Activated naive CD8-positive, alpha-beta T cell treated with anti-CD3 and anti-CD28 coated beads, Interleukin-2, amount 10 ng/mL, durations not matched to agents 7 days and 5 days (primary cell): ENCODE measurements at places on chromosomes 5 and 9. TPM values are rescaled to one million over a fixed set of nuclear protein-coding genes. Genes with fewer than 3 reads are reported as not detected.

CFAP77 gene
- not detected for total RNA-seq

- no peak overlapping the region for H3K4me3 ChIP-seq
- peaks cover 27% of the 10 kb centered on the region for H3K4me1 ChIP-seq
- peaks cover 38% of the 10 kb centered on the region for H3K27me3 ChIP-seq
- peaks cover 21% of the 10 kb centered on the region for H3K36me3 ChIP-seq
- no peak overlapping the region for H3K27ac ChIP-seq
These were observed 108.1 kb downstream of the GCNT1 start for GRCh38 chr9:76567086-76567485.

SLC34A3 gene
- not detected for total RNA-seq

GRCh38 chr9:87181670-87182069, 234.4 kb upstream of the GAS1 start:
- no peak overlapping the region for H3K27ac ChIP-seq
- no peaks in the 10 kb centered on the region for H3K36me3 ChIP-seq
- DNase-seq, result no peak
- no peaks in the 10 kb centered on the region for H3K27me3 ChIP-seq

GRCh38 chr9:95074632-95075031, 242.9 kb downstream of the FANCC start:
- no peaks in the 10 kb centered on the region for H3K27me3 ChIP-seq
- no peak overlapping the region for H3K27ac ChIP-seq
- H3K4me1 ChIP-seq, result no peaks in the 10 kb centered on the region
- DNase-seq, result no peak

DNA sequence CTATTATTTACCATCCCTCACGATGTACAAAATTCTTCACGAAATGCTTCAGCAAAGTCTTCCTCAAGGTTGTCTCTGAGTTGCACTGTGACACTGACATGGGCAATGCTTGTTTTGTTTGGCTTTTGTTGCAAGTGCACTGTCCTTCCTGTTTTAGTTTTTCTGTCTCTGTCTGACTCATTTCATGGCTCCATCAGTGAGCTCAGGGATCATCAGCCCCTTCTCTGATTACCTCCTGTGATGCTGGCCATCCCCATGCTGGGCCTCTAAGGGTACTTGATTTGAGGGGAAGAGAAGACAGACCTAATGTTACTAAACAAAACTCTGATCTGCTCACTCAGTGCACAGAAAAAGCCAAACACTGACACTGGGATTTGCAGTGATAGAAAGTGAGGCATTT, 37.6 kb upstream of the STX17 start:
- no peaks in the 10 kb centered on the region for H3K36me3 ChIP-seq
- DNase-seq, result no peak
- H3K4me3 ChIP-seq, result no peak overlapping the region
- H3K4me1 ChIP-seq, result peaks cover 15% of the 10 kb centered on the region
- H3K27ac ChIP-seq, result no peak overlapping the region

- DNase-seq, result no peak
- H3K27ac ChIP-seq, result no peak overlapping the region
- H3K4me1 ChIP-seq, result peaks cover 11% of the 10 kb centered on the region
- H3K36me3 ChIP-seq, result no peaks in the 10 kb centered on the region
These were observed 69.3 kb downstream of the SLC1A1 start for GRCh38 chr9:4559261-4560182.

GRCh38 chr5:156591631-156592030, 258.5 kb upstream of the PPP1R2B start:
- H3K27ac ChIP-seq, result no peak overlapping the region
- H3K36me3 ChIP-seq, result no peaks in the 10 kb centered on the region
- no peak overlapping the region for H3K4me3 ChIP-seq
- no peak for DNase-seq
- H3K4me1 ChIP-seq, result no peaks in the 10 kb centered on the region

DNA sequence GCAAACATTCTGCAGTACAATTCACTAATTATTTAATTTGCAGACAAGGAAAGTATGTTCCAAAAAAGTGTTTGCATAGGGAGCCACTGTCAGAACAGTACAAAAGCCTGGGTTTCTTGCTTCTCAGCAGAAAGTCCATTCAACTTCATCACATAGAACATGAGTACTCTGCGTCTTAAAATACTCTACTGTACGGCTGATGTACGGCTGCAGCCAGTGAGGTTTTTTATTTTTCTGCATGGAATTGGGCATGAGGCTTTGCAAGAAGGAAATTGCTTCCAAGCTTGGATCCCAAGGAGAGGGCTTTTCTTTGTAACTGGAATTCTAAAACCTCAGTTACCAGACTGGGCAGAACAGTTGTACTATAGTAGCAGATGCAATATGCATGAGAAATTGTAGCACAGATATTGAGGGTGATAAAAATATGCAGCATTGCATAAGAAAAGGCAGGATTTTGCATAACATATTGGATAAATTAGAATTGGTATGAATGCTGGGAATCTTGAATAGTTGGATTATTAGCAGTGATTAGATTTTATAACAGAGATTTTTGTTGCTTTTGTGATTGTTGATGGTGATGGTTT, 178.1 kb upstream of the CDH9 start:
- no peak overlapping the region for H3K27ac ChIP-seq
- H3K4me3 ChIP-seq, result no peak overlapping the region
- H3K4me1 ChIP-seq, result no peaks in the 10 kb centered on the region
- no peak for DNase-seq

DNA sequence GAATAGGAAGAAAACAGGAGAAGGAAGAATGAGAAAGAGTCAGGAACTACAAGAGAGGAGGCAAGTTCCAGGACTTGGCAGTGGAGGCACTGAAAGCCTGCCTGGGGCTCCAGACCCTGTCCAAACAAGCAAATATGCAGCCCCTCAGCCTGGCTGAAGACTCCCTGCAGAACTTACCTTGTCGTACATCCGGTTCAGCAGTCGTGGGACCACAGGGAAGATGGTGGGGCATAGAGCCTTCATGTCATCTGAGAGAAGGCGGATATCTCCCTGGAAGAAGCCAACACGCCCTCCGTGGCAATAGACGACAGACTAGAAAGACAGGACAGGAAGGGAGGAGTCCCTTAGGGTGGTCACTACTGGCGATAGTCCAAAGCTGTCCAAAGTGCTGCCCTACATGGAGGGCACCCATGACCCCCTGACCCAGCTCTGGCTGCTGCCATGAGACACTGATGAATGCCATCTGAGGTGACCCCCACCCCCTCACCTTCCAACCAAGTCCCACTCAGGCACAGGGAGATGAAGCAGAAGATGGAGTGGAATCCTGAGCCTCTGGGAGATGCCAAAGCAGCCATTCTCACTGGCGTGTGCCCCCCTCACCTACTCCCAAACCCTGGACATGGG, 27.7 kb upstream of the MEIKIN start:
- no peak overlapping the region for H3K4me3 ChIP-seq
- DNase-seq, result no peak
- H3K27ac ChIP-seq, result no peak overlapping the region
